ENCODE measurements at places on chromosomes 4 and X.

DNA sequence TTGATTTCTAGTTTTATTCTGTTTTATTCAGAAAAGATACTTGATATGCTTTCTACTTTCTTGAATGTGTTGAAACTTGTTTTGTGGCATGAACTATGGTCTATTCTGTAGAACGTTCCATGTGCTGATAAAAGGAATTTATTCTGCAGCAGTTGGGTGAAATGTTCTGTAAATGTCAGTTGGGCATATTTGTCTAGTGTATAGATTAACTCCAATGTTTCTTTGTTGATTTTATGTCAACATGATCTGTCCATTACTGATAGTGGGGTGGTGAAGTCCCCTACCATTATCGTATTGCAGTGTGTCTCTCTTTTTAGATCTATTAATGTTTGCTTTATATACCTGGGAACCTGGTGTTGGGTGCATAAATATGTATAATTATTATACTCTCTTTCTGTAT lies 55.5 kb downstream of the CEP135 start:
- DNase-seq, result no peak

GRCh38 chr4:2252530-2253091 lies 9.3 kb downstream of the MXD4 start:
- no peak for DNase-seq

DNA sequence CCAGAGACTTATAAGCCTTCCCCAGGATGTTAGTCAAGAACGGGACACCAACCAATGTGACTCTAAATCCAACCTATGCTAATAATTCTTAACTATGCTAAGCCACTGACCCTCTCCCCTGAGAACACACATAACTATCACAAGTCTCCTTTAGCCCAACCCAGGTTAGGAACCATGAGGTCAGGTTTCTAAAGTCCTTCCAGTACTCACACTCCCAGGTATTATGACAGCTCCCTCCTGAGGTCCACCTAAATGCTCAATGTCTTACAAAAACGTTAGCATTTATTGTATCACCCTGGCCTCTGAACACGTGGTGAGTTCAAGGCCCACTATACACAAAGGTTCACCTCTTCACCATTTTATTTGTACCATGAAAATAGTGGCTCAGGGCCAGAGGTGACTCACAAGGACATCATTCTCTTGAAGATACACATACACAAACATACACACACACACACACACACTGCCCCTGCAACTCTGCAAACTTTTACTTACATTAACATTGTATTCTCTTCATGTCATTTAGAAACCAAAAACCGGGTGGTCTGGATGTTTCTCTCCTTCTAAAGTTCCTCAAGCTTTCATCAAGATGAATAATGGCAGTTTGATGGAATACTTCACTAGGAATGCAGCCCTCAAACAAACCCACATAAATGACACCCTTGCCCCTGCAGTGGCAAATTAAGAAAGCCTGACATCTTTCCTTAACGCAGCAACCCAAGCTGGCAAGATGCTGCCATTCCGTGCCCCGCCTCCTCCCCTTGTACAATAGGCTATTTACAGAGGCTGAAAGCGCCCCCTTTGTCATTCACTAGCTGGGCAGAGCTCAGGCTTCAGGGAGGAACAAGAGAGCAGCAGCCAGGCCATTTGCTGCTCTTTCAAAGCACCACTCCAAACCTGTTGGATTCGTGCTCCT lies 17.7 kb downstream of the ACSL1 start:
- no peak for DNase-seq

- no peak for DNase-seq
Observed at GRCh38 chr4:41656572-41657520, 91.7 kb downstream of the PHOX2B start.

- no peak for DNase-seq
Observed at GRCh38 chr4:69749771-69750170, 10.6 kb downstream of the SULT1B1 start.

GRCh38 chr4:4461850-4462249 lies 74.9 kb downstream of the NSG1 start:
- peak; percentile 41 for DNase-seq
